Sigmoid colon (tissue), 7 donors: ENCODE measurements at places on chromosomes 11 and 22. TPM values are rescaled to one million over a fixed set of nuclear protein-coding genes. Genes with fewer than 3 reads are reported as not detected.

DNA sequence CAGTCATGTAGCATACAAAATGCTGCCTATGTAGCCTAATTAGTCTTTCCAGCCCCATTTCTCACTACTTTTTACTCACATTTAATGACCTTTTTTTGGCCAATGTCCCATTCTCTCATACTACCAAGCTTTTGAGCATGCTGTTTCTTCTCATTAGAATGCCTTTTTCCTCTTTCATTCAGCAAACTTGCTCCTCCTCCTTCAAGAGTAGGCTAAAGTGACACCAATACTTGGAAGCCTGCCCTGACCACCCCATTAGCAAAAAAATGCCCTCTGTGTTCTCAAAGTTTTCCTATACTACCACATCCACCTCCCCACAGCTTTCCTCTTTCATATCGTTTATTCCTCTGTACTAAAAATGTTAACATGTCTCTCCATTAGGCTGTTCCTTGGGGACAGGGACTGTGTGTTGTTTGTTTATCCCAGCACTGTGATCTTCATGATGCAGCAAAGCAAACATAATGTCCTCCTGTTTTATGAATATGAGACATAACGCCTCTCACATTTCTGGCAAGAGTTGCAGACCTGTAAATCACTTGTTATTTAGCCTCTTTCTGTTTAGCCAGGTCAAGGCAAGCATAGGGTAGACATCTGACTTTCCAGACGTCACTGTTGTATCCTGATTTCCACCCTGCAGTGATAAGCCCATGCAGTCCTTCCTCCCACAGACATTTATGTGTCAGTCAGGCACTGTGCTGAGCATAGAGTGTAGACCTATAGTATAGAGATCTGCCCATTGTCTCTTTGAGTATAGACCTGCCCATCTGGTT is 62.0 kb upstream of the UCP3 start:
- DNase-seq, result no peak
- H3K36me3 ChIP-seq, result peaks cover 6% of the 10 kb centered on the region
- no peak overlapping the region for H3K4me3 ChIP-seq
- H3K4me1 ChIP-seq, result no peaks in the 10 kb centered on the region
- H3K27me3 ChIP-seq, result no peaks in the 10 kb centered on the region

The MYRF gene
- total RNA-seq, result 0.66 TPM

GRCh38 chr11:117489999-117490679 is 162.5 kb downstream of the CEP164 start:
- H3K4me1 ChIP-seq, result no peaks in the 10 kb centered on the region
- H3K36me3 ChIP-seq, result no peaks in the 10 kb centered on the region
- DNase-seq, result no peak
- no peak overlapping the region for H3K4me3 ChIP-seq

DNA sequence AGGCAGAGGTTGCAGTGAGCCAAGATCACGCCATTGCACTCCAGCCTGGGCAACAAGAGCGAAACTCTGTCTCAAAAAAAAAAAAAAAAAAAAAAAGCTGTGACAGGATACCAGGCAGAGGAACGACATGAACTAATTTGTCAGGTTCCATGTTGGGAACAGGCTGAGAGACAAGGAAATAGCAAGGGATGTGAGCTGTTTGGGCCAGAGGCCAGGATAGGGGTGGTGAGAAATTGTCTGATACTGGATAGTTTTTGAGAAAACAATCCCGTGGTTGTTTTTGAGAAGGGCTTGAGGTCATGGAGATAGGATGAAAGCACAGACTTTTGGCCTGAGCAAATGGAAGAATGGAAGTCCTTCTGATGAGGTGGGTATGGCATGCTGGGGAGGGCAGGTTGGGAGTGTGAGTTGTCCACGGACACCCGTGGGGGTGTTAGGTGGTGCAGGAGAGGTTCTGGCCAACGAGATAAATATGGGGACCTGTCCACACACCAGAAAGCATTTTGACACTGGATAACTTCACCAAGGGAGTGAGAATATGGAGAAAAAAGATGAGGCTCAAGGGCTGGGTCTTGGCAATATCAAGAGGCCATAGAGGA is 13.7 kb downstream of the PIWIL3 start:
- no peak overlapping the region for H3K4me3 ChIP-seq
- no peak for DNase-seq
- no peaks in the 10 kb centered on the region for H3K36me3 ChIP-seq

DNA sequence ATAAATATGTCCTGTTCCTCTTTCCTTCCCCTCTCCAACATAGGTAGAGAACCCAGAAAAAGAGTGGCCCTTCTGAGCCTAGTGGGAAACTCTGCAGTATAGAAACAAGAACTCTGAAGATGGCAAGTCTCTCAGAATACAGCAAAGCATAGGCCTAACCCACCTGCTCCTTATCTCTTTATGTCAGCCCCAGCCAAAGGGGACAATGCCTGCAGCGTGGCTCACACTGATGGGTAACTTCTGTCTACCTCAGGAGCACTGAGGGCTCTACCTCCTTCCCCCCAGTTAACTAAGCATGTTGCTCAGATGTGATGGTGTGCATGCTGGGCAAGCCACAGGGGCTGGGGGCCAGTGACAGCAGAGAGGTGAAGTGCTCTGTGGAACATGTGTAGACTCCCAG is 4.9 kb upstream of the NRIP3 start:
- no peaks in the 10 kb centered on the region for H3K36me3 ChIP-seq
- no peak for DNase-seq
- H3K4me3 ChIP-seq, result no peak overlapping the region
- H3K27ac ChIP-seq, result no peak overlapping the region
- H3K4me1 ChIP-seq, result peaks cover 11% of the 10 kb centered on the region
- H3K27me3 ChIP-seq, result no peaks in the 10 kb centered on the region
